ENCODE measurements at places on chromosomes 4 and X. TPM values are rescaled to one million over a fixed set of nuclear protein-coding genes. Genes with fewer than 3 reads are reported as not detected.
A peak's percentile ranks its signal among the peaks of the same experiment; 100 is the strongest.

DNA sequence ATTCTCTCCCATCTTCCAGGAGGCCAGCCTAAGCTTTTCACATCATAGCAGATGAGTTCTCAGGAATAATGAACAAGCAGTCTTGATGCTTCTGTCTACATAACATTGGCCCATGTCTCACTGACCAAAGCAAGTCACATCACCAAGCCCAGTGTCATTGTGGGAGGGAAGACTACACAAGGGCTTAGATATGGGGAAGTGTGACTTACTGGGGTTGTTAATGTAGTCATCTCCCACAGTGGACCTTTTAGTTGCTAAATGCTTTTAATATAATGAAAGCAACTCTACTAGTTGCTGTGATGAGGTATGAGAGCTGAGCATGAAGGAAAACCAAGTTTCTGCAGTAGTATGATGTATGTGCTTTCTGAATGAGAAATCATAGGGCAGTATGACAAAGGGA lies 40.5 kb downstream of the TSPAN7 start:
- no peak for DNase-seq
- H3K4me1 ChIP-seq: no peaks in the 10 kb centered on the region
- H3K36me3 ChIP-seq: no peaks in the 10 kb centered on the region
- no peaks in the 10 kb centered on the region for H3K27me3 ChIP-seq

DNA sequence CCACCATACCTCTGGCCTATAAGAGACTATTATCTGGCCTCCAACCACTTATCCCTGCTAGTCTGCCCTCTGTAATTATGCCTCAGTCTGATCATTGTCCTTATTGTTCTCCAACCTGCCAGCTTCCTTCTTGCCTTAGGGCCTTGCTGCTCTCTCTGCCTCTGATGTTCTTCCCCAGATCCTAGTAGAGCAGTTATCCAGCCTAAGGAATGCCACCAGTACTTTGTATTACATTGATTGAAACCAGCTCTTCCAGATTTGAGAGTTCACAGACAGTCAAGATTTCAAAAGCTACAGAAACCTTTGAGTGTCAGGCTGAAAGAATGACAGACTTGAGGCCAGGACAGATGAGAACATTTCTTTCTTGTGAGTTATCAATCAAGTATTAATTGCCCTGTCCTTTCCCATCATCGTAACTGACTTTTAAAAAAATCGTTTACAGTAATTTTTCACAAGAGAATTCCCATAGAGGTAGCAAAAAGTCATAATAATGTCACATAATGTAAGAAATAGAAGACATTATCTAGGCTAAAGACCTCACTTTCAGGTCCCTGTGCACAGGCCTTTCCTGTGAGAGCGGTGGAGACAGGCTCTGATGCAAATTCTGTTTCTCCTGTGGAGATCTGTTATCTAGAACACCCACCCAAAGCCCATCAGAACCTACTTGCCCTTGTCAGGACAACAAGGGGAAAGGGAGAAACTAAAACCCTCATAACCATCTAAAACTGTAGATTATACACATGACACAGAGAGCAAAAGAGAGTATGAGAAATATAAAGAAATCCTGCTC lies 64.1 kb upstream of the GUCY1A1 start:
- no peak overlapping the region for H3K27ac ChIP-seq
- H3K4me1 ChIP-seq: no peaks in the 10 kb centered on the region
- DNase-seq: no peak

DNA sequence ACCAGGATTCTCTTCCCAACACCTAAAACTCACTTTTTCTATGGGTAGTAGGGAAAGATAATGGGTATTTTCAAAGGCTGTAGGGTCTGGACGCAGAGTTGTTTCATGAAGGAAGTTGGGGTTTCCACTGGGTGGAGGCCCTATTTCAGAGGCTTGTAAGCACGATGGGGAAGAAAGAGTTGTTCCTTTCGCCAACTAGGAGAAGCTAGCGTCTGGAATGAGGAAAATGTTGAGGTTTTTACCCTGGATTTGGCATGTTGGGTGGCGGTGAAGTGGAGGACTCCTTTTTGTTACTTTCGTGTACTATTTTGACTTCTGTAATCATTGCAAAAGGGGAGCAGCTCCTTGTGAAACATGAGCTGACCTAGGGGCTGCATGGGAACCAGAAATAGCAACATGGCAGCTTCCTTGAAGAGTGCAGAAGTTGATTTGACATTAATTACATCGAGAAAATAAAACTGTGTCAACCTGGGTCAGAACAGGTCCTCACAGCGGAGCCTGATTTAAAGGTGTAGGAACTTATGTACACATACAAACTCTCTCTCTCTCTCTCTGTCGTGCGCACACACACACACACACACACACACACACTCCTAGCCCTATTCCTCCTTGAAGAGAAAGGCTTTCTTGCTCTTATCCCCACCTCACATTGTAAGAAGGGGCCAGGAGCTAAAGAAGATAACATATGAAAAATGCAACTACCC lies 19.1 kb downstream of the VSIG4 start:
- H3K36me3 ChIP-seq: no peaks in the 10 kb centered on the region
- no peak overlapping the region for H3K4me3 ChIP-seq
- H3K4me1 ChIP-seq: peaks cover 73% of the 10 kb centered on the region
- H3K27ac ChIP-seq: no peak overlapping the region
- H3K27me3 ChIP-seq: no peaks in the 10 kb centered on the region

- no peak overlapping the region for H3K4me3 ChIP-seq
- no peaks in the 10 kb centered on the region for H3K36me3 ChIP-seq
- H3K4me1 ChIP-seq: no peaks in the 10 kb centered on the region
- H3K27me3 ChIP-seq: no peaks in the 10 kb centered on the region
- no peak overlapping the region for H3K27ac ChIP-seq
Measured at GRCh38 chr4:78749972-78750727, 26.0 kb upstream of the BMP2K start.

DNA sequence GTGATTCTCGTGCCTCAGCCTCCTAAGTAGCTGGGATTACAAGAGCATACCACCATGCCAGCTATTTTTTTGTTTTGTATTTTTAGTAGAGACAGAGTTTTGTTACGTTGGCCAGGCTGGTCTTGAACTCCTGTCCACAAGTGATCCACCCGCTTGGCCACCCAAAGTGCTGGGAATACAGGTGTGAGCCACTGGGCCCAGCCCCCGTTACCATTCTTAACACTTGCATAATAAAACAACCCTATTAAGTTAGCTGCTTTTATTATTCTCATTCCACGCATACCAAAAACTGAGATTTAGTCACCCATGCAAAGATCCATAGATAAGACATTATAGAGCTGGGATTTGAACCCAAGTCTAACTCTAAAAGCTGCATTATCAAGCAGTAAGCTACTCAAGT lies 6.0 kb upstream of the TEX13A start:
- H3K27me3 ChIP-seq: no peaks in the 10 kb centered on the region
- no peaks in the 10 kb centered on the region for H3K4me1 ChIP-seq
- H3K27ac ChIP-seq: no peak overlapping the region

Gene FGFRL1
- 0.64 TPM for polyA plus RNA-seq

Gene POU3F4
- not detected for polyA plus RNA-seq

Gene FGFR3
- polyA plus RNA-seq: not detected

Gene ASMT
- 0.35 TPM for polyA plus RNA-seq

DNA sequence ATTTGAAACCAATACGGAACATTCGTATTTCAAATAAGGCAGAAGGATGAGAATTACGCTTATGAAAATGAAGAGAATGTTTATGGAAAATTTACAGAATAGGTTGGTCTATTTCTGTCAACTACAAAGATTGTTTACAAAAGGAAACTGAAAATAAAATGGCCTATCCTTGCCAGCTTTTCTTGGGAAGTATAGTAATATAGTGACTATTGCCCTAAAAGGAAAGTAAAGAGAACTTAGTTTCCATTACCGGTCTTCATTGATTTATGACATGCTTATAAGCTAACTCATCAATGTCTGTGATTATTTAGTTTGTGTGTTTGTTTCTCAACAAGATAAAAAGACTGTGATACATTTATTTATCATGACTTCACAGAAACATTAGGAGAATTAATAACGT lies 2.9 kb upstream of the SPRY1 start:
- no peaks in the 10 kb centered on the region for H3K36me3 ChIP-seq
- peaks cover 15% of the 10 kb centered on the region for H3K4me1 ChIP-seq
- no peaks in the 10 kb centered on the region for H3K27me3 ChIP-seq
- H3K4me3 ChIP-seq: no peak overlapping the region
- DNase-seq: no peak

Gene ARHGEF6
- 86.1 TPM for polyA plus RNA-seq

Gene BST1
- polyA plus RNA-seq: 0.53 TPM

- no peak overlapping the region for H3K27ac ChIP-seq
- H3K27me3 ChIP-seq: no peaks in the 10 kb centered on the region
- H3K4me3 ChIP-seq: no peak overlapping the region
- no peak for DNase-seq
- no peaks in the 10 kb centered on the region for H3K36me3 ChIP-seq
- no peaks in the 10 kb centered on the region for H3K4me1 ChIP-seq
Measured at GRCh38 chr4:6378493-6379445, 93.6 kb downstream of the PPP2R2C start.

- H3K27me3 ChIP-seq: no peaks in the 10 kb centered on the region
- no peaks in the 10 kb centered on the region for H3K36me3 ChIP-seq
- no peak overlapping the region for H3K27ac ChIP-seq
Measured at GRCh38 chrX:123648028-123648810, 84.6 kb downstream of the THOC2 start.

DNA sequence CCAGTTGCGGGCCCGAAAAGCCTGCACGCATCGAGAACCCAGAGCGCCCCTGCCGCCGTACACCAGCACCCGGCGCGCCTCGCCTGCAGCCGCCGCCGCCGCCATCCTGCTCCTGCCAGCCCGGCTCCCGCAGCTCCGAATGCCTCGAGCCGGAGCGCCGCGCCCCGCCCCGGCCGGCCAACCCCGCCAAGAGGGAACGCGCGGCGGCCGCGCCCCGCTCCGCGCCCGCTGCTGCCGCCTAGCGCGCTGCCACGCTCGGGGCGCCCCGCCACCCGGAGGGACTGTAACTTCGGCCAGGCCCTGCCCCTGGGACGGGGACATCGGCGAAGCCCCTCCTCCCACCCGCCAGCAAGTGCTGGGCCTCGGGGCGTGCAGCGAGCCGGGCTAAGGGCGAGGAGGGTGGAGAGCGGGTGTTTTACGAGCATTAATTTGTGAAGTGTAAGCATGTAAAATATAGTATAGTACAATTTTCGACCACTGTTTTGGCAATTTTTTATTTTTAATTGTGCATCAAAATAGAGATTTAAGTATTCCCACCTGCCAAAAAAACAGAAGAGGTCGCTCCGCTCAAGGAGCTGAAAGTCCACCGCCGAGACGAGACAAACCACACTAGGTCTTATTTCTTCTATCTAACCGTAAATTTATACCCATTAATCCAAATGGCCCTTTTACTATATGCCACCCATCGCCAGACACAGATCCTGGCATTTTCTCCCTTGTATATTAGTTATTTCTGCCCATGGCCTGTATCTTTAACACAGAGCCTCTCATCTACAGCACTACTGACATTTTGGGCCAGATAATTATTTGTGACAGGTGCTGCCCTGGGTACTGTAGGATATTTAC lies at the start of gene QDPR:
Gene QDPR, minus strand, starts transcription at position 141 of the 846 bp plus-strand sequence. Its CDS starts 36 bp downstream, at position 105.
- no peaks in the 10 kb centered on the region for H3K27me3 ChIP-seq
- peaks cover 28% of the 10 kb centered on the region for H3K4me1 ChIP-seq
- no peaks in the 10 kb centered on the region for H3K36me3 ChIP-seq
- H3K27ac ChIP-seq: peak within 1 kb of the TSS; percentile 46
- DNase-seq: peak; percentile 64
- peak within 1 kb of the TSS; percentile 75 for H3K4me3 ChIP-seq

Gene MCF2
- polyA plus RNA-seq: not detected

- no peak overlapping the region for H3K27ac ChIP-seq
- H3K4me3 ChIP-seq: no peak overlapping the region
- H3K27me3 ChIP-seq: no peaks in the 10 kb centered on the region
Measured at GRCh38 chr4:106002994-106003393, 107.7 kb downstream of the NPNT start.

DNA sequence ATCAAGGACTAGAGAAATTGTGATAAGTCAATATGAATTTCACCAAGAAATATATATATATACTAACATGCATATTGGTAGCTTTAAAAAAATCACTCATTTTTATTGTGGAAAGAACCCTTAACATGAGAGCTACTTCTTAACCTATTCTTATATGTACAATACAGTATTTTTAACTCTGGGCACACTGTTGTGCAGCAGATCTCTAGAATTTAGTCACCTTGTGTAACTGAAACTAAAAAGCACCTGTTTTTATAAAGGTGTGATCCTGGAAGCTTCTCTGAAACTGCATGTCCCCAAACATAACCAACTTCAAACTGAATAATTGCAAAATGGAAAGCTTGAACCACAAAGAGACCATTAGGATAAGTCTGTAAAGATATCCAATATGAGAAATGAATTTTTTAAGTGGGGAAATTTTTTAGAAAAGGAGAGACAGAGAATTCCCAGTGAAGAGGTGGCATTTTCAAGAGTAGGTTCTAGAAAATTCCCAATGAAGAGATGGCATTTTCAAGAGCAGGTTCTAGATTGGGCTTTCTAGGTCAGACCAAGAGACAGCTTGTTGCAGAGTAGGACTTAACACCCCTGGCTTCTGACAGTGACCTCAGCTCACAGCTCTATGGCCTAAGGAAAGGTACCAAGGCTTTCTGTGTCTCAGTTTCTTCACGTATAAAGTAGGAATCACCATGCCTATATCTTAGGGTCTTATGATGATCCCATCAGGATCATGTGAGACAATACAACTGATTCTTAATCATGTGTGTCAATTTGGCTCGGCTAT lies 22.0 kb upstream of the PPARGC1A start:
- H3K4me3 ChIP-seq: no peak overlapping the region
- H3K4me1 ChIP-seq: no peaks in the 10 kb centered on the region
- no peak for DNase-seq

Gene PNMA5
- 0.18 TPM for polyA plus RNA-seq

- H3K27ac ChIP-seq: no peak overlapping the region
- no peaks in the 10 kb centered on the region for H3K4me1 ChIP-seq
- H3K4me3 ChIP-seq: no peak overlapping the region
- H3K27me3 ChIP-seq: no peaks in the 10 kb centered on the region
- no peak for DNase-seq
Measured at GRCh38 chr4:125573368-125573767, 258.6 kb downstream of the FAT4 start.

Gene JAKMIP1
- polyA plus RNA-seq: 11.5 TPM

Gene TLL1
- polyA plus RNA-seq: not detected

Gene MMAA
- polyA plus RNA-seq: 13.5 TPM

- no peaks in the 10 kb centered on the region for H3K36me3 ChIP-seq
- no peak overlapping the region for H3K27ac ChIP-seq
- no peak overlapping the region for H3K4me3 ChIP-seq
- H3K27me3 ChIP-seq: no peaks in the 10 kb centered on the region
- DNase-seq: no peak
Measured at GRCh38 chr4:63618883-63619718, 790.1 kb downstream of the TECRL start.

- peaks cover 8% of the 10 kb centered on the region for H3K4me1 ChIP-seq
- no peak overlapping the region for H3K4me3 ChIP-seq
- H3K27me3 ChIP-seq: no peaks in the 10 kb centered on the region
Measured at GRCh38 chrX:45715748-45716147, 515.1 kb upstream of the DIPK2B start.

DNA sequence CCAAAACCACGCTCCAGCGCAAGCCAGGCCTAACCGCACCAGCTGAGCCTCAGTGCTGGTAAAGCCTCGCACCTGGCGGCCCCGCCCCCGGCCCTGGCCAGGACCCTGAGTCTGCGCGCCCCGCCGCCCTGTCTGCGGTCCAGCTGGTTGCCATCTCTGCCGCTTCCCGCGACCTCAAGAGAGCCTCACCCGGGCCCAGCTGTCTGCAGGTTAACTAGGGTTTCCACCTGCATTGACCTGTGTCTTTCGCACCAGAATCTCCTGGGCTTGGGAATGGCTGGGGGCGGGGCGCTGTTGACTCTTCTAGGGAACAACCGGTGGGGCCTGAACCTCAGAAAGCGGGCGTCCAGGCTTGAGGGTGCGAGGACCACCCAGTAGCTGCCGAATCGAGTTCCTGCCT lies 207.7 kb upstream of the PRPS2 start:
- no peaks in the 10 kb centered on the region for H3K36me3 ChIP-seq
- DNase-seq: no peak
- no peaks in the 10 kb centered on the region for H3K4me1 ChIP-seq

Gene CDKL5
- polyA plus RNA-seq: 1.0 TPM
